GM23248 (cell line): ENCODE measurements at places on chromosomes 3 and 15.

DNA sequence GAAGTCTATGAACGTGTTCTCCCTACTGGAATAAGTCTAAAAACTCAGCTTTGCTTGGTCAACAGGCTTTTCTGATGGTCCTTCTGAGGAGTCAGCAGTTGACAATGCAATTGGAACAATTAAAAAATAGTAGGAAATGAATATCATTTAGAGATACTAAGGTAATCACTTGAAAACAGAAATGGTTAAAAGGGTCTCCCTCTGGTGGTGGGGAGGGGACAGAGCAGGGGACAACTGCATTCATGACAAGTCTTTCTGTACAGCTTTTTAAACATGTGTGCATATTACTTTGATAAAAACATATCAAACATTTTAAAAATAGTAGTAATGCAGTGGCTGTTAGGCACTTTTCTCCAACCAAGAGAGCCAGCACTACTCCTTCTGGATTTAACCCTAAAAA lies 119.9 kb upstream of the FHIT start:
- DNase-seq, result no peak

GRCh38 chr15:101536875-101537405 lies 47.4 kb upstream of the PCSK6 start:
- DNase-seq, result no peak

GRCh38 chr3:160676547-160677303 lies at the start of gene ARL14:
Gene ARL14, plus strand, starts transcription at chr3:160677160. Its CDS starts 187 bp downstream, at chr3:160677347.
- DNase-seq, result peak; percentile 71

GRCh38 chr3:152159328-152159727 lies 109.4 kb upstream of the MBNL1 start:
- DNase-seq, result peak; percentile 52

GRCh38 chr3:39185959-39186691 lies 6.3 kb downstream of the XIRP1 start:
- no peak for DNase-seq

- DNase-seq, result peak; percentile 39
These were observed 37.9 kb downstream of the AGTR1 start for GRCh38 chr3:148735597-148735996.

- peak; percentile 80 for DNase-seq
These were observed 19.0 kb downstream of the PDHB start for GRCh38 chr3:58414538-58415197.

GRCh38 chr3:31227131-31227562 lies 305.6 kb upstream of the STT3B start:
- DNase-seq, result no peak

- peak; percentile 98 for DNase-seq
These were observed 149.6 kb downstream of the MAGI1 start for GRCh38 chr3:65888980-65889706.

- DNase-seq, result peak; percentile 25
These were observed 25.7 kb downstream of the TYRO3 start for GRCh38 chr15:41584636-41585126.

- peak; percentile 52 for DNase-seq
These were observed 4.4 kb downstream of the WDR73 start for GRCh38 chr15:84649706-84650105.

- no peak for DNase-seq
These were observed 18.2 kb downstream of the TPM1 start for GRCh38 chr15:63060699-63061098.

GRCh38 chr3:66722675-66723074 lies 221.9 kb upstream of the LRIG1 start:
- peak; percentile 80 for DNase-seq

- DNase-seq, result peak; percentile 48
These were observed 2.6 kb upstream of the ALCAM start for GRCh38 chr3:105364128-105364527.

DNA sequence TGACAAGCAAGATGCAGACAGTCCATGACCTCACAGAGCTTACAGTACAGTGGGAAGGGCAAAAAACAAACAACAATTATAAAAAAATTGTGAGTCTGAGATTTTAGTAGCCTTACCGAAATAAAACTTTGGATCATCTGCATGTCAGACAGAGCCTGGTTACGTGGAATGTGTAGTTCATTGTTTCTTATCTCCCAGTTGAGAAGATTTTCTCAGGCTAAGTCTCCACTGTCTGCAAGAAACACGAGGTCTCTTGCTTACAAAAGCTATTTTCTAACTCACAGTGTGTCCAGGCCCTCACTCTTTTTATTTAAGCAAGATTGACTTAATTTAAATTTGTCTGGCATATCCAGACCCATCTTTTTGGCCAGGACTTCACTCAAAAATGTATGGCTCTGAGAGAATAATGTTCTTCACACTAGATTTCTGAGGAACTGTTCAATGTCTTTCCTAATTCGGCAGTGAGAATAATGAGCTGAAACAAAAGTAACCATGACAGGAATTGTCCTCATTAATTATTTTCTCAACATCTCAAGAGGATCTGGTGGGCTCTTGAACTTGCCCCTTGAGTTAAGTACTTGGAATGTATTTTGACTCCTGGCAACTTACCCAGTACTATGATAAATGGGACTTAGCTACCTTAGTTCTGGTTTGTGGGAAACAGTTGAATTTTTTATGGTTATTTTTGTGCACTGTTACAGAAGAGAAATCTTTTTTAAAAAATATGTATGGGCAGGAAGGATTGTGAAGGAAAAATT lies 265.1 kb upstream of the COL8A1 start:
- DNase-seq, result no peak

DNA sequence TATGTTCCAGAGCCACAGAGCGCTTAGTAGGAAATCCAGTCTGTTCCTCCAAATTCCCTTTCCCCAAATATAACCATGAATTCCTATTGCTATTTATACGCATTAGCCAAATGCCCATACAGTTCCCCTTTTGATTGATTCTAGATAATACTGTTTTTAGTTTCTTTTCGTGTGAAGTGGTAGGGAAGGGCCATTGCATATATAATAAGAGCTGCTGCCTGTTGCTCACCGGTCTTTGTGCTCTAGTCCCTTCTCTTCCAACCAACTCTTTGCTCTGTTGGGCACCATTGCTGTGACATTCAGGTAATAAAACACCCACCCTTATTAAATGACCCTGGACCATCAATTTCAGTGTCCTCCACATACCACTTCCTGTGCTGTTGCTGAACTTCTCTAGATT lies 379.9 kb upstream of the KCNMB2 start:
- no peak for DNase-seq

DNA sequence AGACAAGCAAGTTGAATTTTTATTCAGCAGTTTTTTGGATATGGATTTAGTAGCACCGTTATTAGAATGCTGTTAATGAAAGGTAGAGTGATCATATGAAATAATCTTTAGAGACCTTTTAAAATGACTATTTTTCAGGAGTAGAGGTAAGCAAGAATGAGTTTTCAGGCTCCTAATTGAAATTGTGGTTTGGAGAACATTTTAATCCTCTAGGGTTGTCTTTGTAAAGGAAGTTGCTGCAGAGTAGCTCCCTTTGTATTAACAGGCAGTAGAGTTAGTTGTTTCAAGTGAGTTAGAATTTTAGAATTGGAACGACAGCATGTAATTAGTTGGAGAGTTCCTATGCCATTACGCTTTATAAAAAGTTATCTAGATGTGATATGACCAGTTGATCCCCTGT lies 27.2 kb upstream of the EDEM1 start:
- DNase-seq, result no peak

DNA sequence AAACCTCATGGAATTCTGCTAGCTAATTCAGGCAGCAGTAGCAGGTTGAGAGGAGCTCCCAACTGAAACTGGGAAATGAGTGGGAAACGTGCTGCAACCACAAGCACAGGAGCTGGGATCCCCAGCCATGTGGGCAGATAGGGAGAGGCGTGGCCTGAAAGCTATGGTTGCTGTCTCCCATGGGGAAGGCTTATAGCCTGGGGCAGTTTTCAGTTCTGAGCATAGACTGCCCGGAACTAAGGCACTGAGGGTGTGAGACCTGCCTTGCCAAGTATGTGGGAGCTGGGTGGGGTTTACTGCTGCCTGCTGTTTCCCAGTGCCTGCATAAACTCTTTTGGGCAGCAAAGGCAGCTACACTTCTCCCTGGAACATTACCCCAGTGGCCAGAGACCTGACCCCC lies 229.5 kb downstream of the TUSC7 start:
- no peak for DNase-seq

DNA sequence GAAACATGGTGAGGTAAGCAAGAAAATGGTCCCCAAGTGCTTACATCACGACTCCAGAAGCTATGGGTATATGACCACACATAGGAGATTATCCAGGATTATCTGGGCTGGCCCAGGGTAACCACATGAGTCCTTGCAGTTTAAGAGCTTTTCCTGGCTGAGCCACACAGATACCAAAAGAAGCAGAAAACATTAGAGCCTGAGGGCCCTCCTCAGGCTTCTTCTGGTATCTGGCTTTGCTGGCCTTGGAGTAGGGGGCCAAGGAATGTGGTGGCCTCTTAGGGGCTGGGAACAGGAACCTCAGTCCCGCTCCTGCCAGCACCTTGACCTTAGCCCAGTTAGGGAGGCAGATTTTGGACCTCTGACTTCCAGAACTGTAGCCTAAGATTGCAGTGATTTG lies 259.1 kb downstream of the KCNMB2 start:
- no peak for DNase-seq

GRCh38 chr3:62238431-62238830 lies 134.9 kb downstream of the FEZF2 start:
- DNase-seq, result no peak

GRCh38 chr3:52350416-52350815 lies 34.3 kb downstream of the DNAH1 start:
- DNase-seq, result no peak

- peak; percentile 83 for DNase-seq
These were observed 78.7 kb downstream of the FAIM start for GRCh38 chr3:138687236-138687635.

DNA sequence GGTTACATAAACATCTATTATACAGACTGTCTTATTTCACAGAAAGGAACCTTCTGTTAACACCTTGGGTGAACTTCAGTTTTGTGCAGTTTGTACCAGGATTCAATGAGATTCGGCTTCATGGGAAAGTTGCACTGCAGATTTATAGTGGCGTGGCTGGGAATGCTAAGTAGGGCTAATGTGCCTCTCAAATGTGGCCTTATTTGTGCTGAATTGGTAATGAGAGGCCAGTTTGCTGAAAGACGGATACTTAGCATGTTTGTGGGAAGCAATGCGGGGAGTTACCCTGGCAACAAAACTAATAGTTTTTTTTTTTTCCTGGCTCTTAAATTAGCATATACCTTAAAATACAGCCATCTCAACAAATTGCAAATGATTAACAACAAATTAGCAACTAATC lies 28.6 kb upstream of the CEMIP start:
- no peak for DNase-seq

DNA sequence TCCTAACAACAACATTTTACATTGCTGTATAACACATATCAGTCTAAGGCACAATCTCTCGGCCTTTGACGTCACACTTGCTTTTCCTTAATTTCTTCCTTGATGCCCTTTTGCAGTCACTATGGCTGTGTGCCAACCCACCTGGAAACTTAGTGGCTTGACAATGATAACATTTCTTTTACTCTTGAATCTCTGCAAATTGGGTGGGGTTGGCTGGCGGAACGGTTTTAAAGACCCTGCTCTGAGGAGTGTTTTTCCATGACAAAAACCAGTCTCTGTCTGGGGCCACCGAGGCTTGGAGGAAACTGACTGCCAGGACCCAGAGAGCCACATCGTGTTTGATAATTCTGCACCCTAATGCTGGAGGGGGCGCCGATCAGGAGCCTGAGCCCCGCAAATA lies 115.6 kb downstream of the KLF13 start:
- no peak for DNase-seq

GRCh38 chr15:94287794-94288246 lies 56.5 kb downstream of the MCTP2 start:
- DNase-seq, result no peak

- no peak for DNase-seq
These were observed 27.6 kb downstream of the KLHL18 start for GRCh38 chr3:47310391-47310790.

GRCh38 chr3:51721062-51721745 lies 14.3 kb downstream of the GRM2 start:
- no peak for DNase-seq

DNA sequence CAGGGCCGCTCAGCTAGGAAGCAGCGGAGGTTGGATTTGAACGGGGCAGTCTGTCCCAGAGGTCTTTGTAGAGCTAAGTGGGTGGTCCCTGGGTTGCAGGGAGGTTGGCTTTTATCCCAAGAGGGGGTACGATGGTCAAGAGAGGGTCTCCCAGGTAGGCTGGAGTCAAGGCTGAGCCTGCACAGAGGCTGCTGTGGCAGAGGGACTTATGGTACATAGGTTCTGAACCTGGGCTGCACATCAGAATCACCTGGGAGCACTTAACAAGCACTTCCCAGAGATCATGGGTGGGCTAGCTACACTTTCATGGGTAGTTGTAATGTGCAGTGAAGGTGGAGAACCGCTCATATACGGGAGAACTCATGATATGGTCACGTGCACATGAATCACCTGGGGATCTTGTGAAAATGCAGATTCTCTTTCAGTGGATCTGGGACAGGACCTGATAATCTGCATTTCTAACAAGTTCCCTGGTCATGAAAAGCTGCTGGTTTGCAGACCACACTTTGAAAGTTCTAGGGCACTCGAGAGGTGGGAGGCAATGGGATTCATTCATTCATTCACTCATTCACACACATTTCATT lies 2.9 kb upstream of the RASGRF1 start:
- DNase-seq, result no peak

GRCh38 chr15:96334705-96335410 lies 4.4 kb downstream of the NR2F2 start:
- DNase-seq, result peak; percentile 34

GRCh38 chr15:88802250-88802990 lies 816 bp upstream of the ACAN start:
- no peak for DNase-seq

- DNase-seq, result peak; percentile 86
These were observed 2.0 kb upstream of the IL20RB start for GRCh38 chr3:136955813-136956212.

- DNase-seq, result peak; percentile 40
These were observed 145.6 kb downstream of the TCF12 start for GRCh38 chr15:57064033-57064432.

DNA sequence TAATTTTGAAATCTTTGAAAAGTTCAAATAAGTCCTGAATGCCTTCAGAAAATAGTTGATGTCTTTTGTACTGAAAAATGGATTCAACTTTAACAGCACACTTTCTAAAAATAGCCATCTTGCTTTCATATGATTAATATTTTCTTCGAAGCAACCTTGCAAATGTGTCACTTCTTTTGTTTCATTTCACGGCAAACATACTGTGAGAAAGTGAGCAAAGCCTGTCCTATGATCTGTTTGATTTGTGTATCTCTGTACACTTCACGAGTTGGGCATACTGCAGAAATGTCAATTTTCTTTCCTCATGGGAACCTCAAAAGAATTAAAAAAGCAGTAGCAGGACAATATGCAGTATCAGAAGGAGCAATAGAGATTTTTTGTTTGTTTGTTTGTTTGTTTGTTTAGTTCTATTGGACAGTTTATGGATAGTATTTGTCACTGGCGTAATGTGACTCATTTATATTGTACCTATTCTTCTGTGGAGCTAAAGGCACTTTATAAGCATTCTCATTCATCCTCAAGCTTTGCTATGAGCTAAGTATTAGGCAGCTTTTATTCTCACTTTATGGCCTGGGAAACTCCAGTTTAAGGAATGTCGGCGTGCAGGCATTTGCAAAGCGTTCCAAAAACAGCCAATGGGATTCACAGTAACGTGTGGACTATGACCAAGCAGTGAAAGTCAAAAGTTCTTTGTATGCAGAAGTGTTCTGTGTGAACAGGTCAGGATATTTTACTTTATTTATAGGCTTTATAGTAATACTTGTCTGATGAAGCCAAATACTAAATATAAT lies 572.0 kb downstream of the NAALADL2 start:
- DNase-seq, result no peak
